ENCODE measurements at places on chromosomes 3 and 15. TPM values are rescaled to one million over a fixed set of nuclear protein-coding genes. Genes with fewer than 3 reads are reported as not detected.

CCDC39 gene
- 2.7 TPM for polyA plus RNA-seq

DNA sequence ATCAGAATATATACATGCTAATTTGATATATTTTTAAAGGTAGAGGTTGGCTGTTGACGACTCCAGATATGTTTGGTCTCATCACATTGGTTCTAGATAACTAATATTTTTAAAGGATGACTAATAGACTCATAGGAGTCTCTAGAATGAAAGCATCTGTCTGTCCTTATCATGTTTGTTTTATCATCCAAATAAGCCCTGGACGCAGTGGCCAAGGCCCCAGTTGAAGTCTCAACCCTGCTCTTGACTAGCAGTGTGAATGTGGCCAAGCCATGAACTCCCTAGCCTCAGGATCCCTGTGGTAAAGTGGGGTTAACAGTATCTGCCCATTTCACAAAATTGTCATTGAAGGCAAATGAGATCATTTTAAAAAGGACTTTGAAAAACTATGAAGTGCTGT lies 53.6 kb downstream of the ABHD2 start:
- DNase-seq = no peak

IL17RD gene
- 24.4 TPM for polyA plus RNA-seq

- no peak for DNase-seq
These were observed 3.4 kb downstream of the RARRES1 start for GRCh38 chr3:158728851-158729250.

GRCh38 chr3:73503781-73504180 lies 121.0 kb downstream of the PDZRN3 start:
- no peak for DNase-seq

SNURF gene
- 15.0 TPM for polyA plus RNA-seq

DNA sequence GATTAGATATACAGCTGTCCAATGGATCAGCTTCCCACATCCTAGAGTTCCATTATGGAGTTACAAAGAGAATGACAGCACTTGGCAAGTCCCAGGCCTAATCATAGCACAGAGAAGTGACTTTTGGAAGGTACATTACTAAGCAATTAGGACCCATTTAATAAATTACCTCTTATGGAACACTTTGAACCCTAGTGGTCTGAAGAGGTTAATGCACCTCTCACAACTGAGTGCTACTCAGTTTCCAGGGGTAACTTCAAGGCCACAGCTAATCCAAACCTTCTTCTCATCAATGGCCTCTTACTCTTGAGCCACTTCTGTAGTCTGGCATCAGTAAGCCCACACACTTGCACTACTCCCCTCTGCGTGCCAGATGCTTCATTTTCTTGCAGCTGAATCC lies 34.9 kb upstream of the MEIS2 start:
- no peak for DNase-seq

DNA sequence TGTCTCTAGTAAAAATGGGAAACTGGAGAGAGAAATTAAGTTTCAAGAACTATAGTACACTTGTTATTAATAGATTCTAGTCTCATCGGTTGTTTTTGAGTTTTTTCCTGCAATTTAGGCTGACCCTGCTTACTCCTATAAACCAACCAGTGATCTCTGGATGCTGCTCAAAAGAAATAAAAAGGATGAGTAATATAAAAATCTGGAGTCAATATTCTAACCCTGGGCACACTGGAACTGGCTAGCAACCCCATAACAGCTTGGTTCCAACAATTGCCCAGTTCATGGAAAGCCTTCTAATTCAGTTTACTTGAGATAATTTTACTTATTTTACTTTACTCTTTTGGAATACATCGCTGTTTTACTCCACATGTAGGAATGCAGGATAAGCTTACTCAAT lies 211.6 kb downstream of the GBE1 start:
- no peak for DNase-seq

DNA sequence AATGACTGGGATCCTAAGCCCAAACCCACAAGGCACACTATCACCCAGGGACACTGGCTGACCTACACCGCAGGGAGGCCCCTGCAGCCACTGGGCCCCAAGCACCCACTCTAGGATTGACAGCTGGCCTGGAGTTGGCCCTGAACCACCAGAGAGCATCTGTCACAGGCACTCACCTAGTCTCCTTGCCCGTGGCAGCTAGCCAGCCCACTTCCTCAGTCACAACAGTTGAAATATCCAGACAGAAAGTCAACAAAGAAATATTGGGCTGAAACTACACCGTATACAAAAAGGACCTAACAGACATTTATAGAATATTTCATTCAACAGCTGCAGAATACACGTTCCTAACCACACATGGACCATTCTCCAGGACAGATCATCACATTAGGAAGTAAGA lies 5.2 kb upstream of the SPINK8 start:
- DNase-seq = no peak

GPR62 gene
- 0.67 TPM for polyA plus RNA-seq

DNA sequence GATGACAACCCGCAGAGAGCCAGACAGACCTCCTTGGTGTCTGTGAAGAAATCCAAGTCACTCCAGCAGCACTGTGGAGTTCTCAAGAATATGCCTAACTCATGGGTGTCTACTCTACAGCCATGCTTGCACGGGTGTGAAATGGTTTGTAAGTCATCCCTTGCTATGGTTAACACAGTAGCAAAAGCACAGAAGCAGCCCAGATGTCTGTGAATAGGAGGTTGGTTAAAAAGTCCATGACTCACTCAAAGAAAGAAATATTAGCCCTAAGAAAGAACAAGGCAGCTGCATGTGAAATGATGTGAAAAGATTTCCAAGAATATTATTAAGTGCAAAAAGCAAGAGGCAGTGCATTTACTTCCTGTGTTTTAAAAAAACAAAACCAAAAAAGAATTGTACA lies 12.1 kb upstream of the LIMD1 start:
- DNase-seq = no peak

DNA sequence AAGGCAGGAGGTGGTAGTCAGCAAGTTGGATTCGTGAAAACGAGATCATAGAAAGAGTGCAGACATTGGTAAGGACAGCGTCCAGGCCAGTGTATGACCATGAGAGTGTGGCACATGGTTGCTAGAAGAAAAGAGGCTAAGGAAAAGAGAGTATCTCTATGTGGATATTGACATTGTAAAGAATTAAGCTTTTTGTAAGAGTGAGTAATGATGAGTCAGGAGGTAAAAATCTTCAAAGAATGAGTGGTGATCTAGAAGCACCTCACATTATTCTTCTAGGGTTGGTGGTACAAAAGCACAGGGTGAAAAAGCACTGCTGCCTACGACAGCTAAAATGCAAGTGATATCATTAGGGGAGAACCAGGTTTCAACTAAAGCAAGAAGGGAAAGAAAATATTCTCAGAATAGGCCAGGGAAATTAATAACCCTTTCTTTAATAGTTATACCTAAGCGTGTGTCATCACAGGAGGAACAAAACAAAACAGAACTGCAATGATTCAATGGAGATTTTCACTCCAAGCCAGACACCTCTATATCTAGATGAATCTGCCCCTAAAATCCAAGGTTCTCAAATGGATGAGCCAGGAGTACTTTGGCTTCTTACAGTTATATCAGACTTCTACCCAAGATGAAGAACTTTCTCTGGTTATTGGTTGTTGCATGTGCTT lies 884.7 kb downstream of the NAALADL2 start:
- no peak for DNase-seq

SLC28A2 gene
- 0.37 TPM for polyA plus RNA-seq

MGA gene
- 22.0 TPM for polyA plus RNA-seq

- no peak for DNase-seq
These were observed 735.6 kb upstream of the GBE1 start for GRCh38 chr3:82496890-82497560.

C3orf22 gene
- not detected for polyA plus RNA-seq

CHRD gene
- polyA plus RNA-seq = 18.7 TPM

DNA sequence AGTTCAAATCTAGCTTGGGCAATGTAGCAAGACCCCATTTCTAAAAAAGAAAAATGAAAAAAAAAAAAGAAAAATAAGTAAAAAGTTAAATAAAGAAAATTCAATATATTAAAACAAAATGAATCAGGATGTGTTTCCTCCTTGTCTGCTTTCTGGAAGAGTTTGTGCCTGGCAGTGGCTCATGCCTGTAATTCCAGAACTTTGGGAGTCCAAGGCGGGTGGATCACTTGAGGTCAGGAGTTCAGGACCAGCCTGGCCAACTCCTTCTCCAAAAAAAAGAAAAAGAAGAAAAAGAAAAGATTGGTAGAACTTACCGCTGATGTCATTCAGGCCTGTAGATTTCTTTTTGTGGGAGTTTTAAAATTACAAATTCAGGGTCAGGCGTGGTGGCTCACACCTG lies 36.8 kb downstream of the DAG1 start:
- DNase-seq = no peak

DNA sequence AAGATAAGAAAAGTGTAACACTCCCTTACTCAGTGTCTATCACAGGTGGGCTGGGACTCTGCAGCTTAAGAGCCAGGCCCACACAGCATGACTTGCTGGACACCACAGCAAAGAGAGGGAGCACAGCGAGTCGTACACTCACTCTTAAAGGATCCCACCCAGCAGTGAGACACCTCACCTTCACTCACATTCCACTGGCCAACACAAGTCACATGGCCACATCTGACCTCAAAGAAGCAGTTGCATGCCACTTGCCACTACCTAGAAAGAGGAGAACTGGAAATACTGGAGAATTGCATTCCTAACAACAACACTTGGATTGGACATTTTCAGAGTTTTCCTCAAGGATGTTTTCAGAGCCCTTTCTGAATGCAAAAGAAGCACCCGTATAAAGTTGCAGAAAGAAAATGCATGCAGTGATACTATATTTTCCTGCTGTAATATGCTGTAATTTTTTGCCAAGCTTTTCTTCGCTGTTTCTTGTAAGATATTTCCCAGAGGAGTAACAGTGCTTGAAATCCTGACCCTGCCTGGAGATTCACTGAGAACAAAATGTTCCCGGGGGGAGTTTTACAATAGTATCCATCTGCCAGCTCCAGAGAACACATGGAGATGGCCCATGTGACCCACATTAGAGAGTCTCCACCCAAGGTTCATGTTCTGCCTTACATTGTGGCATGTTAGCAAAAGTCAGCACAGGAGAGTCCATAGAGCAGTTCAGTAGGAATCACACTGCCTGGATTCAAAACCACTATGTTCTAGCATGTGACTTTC lies 42.2 kb downstream of the TRIM42 start:
- peak; percentile 41 for DNase-seq

DNA sequence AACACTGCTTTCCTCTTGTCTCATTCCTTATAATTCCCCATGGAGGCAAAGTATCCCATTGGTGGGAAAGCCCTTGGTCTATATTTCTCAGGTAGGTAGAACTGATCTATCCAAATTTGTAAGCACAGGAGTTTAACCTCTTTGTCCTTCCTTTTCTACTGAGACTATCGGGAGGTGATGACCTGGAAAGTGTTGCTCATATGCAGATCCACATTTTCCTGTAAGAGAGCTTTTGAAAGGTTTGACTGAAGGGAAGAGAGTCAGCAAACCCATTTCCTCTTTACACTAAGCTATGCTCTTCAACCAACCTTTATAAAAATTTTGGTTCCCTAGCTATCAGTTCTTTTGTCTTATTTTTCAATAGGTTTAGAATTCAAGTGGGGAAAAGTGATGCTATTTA lies 200.7 kb downstream of the TIGIT start:
- DNase-seq = no peak

- DNase-seq = no peak
These were observed 90.5 kb upstream of the CTDSPL start for GRCh38 chr3:37770938-37771918.

GXYLT2 gene
- polyA plus RNA-seq = 27.9 TPM

- no peak for DNase-seq
These were observed 250.3 kb upstream of the IGF1R start for GRCh38 chr15:98398056-98398455.

FETUB gene
- not detected for polyA plus RNA-seq

GRCh38 chr3:5426094-5426883 lies 238.8 kb downstream of the EDEM1 start:
- peak; percentile 79 for DNase-seq

DNA sequence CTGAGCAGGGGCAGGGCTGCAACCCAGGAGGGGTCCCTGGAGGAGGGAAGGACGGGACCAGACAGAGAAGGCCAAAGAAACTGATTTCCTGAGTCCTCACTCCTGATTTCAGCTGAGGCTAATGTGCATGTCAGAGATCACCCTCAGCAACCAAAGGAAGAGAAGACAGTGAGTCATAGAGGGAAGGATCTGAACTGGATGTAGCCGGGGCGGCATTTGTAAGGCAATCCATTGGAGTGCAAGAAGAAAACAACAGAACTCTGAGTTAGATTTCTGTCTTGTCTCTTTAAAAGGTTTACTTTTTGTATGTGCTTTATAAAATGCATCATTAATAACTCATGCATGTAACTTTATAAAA lies 105.3 kb upstream of the AGBL1 start:
- DNase-seq = no peak

PPP1R14D gene
- not detected for polyA plus RNA-seq

MAP6D1 gene
- 44.8 TPM for polyA plus RNA-seq

GRCh38 chr15:74776821-74777768 lies 4.8 kb upstream of the CSK start:
- peak; percentile 38 for DNase-seq

DNA sequence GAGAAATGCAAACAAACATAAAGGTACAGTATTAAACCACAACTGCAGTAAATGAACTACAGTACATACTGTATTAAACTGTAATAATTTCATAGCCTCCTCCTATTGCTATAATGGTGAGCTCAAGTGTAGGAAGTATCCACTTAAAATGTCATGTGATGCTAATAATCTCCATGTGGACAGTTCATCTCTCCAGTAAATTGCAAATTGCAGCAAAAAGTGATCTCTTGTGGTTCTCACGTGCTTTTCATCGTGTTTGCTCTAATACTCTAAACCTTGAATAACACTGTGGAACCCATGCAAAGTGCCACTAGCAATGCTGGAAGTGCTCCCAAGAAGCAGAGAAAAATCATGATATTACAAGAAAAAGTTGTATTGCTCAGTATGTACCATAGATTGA lies 9.2 kb upstream of the FNDC3B start:
- DNase-seq = no peak

GRCh38 chr3:101146946-101147345 lies 153.7 kb upstream of the ABI3BP start:
- no peak for DNase-seq

C3orf49 gene
- polyA plus RNA-seq = 0.41 TPM

FAM227B gene
- polyA plus RNA-seq = 7.6 TPM

DNA sequence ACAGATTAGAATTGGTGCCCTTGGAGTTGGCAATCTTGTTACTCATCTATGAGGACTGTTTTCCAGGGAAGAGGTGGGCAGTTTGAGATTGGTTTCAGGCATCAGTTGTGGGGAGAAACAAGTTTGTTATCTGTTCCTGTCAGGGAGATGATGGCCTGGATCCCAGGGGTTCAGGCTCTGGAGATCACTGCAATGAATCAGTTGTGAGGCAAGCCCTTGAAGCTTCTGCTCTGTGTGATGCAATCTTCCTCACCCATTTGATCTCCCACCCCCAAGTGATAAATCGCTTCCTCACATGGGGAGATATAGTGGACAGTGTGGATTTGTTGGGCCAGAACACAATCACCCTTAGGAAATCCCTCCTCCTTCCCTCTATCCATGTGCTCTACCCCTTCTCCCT lies 276.6 kb upstream of the LRTM1 start:
- no peak for DNase-seq

GRCh38 chr15:69742361-69742760 lies 289.7 kb downstream of the RPLP1 start:
- DNase-seq = no peak

PIF1 gene
- polyA plus RNA-seq = 8.6 TPM

SSUH2 gene
- 2.9 TPM for polyA plus RNA-seq

- no peak for DNase-seq
These were observed at the start of gene ADCY5 for GRCh38 chr3:123448536-123449101. ADCY5 (minus strand) TSS chr3:123449090; CDS start chr3:123448545, 545 bp downstream.
